ENCODE measurements at places on chromosomes 7 and 10.

DNA sequence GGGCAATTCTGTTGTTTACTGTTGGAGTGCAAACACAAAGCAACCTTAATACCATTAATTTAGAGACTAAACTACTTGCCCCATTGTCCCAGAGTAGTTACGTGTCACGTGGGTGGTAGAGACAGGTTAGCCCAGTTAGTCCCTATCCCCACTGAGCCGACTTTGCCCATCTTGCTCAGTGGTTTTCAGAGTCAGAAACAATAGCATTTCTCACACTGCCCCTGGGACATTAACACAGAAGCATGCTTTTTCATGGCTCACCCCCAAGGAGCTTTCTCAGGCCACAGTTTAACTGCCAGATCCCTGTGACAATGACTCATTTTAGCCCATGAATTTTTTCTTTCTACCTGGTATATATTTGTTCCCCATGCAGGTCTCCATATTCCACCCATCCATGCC is 271.0 kb downstream of the POU6F2 start:
- DNase-seq = no peak

DNA sequence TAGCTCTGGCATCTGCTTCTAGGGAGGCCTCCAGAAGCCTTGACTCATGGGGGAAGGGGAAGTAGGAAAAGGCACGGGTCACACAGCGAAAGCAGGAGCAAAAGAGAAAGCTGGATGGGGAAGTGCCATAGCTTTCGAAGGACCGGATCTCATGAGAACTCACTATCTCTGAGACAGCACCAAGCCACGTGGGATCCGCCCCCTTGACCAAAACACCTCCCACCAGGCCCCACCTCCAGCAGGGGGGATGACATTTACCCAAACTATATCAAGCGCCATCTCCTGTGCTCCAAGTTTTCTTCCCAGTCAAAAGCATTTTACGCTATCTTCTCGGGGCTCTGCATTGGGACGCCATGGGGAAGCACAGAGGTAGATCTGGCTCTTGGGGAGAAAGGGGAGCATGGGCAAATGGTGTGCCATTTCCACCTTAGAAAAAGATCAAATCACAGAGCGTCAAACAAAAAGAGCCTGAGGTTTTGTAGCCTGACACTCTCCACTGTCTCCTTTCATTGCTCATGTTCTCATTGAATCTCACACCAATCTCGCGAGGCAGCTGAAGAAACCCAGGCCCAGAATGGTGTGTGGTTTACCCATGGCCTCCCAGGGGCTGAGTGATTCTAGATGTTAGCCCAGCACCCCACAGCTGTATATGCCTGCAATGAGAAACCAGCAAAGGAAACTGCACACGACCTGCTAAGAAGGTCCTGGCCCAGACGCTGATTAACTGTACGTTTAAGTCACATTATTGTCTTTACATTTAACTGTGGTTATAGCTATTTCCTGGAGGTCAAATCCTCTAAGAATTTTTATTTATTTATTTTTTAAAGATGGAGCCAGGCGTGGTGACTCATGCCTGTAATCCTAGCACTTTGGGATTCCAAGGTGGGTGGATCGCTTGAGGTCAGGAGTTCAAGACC is 8.1 kb upstream of the OLAH start:
- DNase-seq = no peak

- no peak for DNase-seq
Measured at GRCh38 chr7:70797109-70797514, 334.8 kb upstream of the GALNT17 start.

GRCh38 chr7:131786204-131786603 is 229.8 kb upstream of the PODXL start:
- no peak for DNase-seq

GRCh38 chr7:33757050-33757449 is 148.3 kb upstream of the BMPER start:
- no peak for DNase-seq

- DNase-seq = no peak
Measured at GRCh38 chr10:62380016-62380415, 5.8 kb downstream of the ZNF365 start.

DNA sequence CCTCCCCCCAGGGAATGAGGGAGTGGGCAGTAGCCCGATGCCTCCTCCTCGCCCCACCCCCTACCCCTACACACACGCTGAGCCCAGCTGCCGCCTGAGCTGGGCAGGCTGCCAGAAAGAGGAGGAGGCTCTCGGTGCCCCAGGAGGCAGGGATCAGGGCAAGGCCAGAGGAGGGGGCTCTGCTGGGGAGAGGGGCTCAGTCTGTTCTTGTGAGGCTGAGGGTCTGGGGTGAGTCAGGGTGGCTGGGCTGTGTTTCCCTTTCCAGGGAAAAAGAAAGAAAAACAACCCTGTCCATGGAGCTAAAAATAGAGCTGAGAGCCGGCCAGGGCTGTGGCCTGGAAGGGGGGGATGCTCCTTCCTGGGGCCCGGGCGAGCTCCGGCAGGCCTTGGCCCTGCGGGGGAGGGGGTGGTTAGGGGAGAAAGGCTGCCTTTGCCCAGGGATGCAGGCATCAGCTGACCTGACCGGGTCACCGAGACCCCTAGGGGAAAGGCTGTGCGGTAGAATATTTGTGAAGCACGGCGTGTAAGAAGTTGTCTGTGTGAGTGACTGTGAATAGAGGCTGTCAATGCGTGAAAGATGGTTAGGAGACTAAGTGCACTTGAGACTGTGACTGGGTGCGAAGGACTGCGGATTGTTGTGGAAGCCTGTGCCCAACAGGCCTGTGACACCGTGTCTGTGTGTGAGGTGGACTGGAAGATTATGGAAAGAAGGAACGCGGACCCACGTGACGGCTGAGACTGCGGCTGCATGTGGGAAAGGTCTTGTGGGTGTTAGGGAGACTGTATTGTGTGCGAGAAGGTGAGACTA is 1.2 kb upstream of the LZTS2 start:
- peak; percentile 58 for DNase-seq

GRCh38 chr10:119483001-119483400 is 59.5 kb downstream of the RGS10 start:
- no peak for DNase-seq

GRCh38 chr7:148939128-148939755 is 55.2 kb upstream of the EZH2 start:
- DNase-seq = no peak

DNA sequence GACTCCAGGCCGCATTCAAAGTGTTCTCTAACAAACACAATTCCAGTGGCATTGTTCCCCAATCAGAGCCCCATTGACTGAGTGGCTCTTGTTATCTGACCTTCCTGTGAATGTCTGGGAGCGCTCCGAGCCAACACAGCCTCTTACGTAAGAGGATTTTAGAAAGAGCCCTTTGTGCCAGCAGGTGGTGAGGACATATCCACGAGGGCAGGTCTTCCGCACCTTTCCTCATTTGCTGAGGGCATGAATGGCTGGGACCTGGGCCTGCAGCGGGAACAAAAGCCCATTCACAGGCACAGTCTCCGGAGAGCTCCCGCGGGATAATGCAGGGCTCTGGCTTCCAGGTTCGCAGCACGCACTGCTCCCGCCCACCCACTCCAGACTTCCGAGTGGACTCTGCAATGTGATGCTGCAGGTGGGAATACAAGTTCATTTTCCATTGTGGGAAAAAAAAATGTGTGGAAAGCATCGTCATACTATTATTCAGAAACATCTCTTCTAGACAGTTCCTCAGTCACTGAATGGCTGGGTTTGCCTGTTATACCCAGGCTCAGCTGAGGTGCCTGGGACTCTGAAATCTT is 295.0 kb upstream of the IGFBP3 start:
- no peak for DNase-seq

DNA sequence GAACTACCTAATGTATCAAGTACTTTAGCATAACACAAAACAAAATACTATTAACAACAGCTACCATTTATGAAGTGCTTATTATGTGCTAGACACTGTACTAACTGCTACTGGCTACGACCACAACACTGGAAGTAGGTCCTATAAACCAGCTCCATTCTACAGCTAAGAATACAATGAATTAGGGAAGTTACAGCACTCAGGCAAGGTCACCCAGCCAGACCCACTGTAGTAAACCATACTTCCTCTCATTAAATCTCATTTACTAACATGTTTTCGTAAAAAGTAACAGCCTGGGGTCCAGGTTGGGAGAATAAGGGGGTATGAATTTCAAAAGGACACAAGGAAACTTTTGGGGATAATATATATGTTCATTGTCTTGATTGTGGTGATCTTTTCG is 25.4 kb downstream of the NAPEPLD start:
- no peak for DNase-seq

GRCh38 chr7:40213856-40214255 is 79.1 kb downstream of the SUGCT start:
- no peak for DNase-seq

DNA sequence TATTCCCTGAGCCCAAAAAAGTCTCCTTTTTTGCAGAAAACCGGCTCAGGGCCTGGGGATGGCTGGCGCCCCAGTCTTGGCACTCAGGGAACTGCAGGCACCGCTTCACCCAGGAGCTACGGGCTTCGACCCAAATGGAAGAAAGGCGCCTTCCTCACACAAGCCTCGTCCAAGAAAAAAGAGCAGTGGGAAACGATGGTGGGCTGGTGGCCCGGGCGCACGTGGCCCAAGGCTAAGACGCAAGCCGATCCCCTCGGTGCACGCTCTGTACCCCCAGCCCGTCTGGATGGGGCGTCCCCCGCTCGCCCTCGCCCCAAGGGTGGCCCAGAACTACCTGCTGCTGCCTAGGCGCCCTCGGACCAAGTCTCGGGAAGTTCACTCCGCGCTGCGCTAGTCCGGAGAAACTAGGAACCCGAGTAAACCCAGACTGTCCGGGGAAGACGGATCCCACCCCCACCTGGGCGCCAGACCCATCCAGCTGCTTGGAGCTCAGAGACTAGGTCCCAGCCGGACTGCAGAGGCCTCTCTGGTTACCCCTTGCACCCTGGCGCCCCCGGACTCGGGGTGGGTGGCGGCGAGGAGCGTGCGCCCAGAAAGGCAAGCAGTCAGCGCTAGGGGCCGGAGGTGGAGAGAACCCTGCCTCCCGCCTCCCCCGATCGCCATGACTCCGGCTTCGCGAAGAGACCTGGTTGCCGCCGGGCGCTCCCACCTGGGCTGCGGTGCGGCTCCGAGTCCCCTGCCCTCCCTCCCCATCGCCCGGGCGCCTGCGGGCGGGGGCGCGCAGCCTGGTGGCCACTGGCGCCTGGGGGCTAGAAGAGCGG is 76.4 kb downstream of the CALN1 start:
- no peak for DNase-seq

DNA sequence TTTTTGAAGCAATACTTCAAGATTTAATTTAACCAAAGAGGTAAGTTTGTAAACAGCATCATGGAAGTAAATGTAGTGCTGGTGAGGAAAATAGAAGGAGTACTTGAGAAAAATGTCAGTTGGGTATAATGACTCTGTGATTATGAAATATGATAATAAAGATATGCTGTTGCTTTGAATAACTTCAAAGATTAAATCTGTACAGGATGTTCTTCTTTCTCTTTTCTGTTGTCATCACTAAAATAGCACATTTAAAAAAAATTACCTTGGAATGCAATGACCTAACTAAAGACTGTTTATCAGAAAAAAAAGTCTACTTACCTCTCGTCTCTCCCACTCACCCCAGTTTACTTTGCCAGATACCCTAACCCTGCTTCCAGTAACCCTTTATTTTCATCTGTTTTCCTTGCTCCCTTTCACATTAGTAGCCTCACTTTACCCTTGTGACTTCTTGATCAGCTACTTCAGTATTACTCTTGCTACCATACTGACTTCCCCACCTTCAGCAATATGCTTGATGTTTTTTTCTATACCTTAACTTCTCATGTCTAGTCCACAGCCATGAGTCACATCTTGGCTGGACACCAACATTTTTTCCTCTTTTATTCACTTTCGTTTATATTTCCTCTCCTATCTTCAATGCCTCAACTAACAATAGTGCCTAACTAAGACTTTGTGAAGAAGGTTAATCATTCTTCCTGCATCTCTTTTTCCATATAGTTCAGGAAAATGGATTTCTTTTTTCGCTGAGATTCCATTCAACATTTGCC is 29.7 kb upstream of the TAS2R16 start:
- no peak for DNase-seq

DNA sequence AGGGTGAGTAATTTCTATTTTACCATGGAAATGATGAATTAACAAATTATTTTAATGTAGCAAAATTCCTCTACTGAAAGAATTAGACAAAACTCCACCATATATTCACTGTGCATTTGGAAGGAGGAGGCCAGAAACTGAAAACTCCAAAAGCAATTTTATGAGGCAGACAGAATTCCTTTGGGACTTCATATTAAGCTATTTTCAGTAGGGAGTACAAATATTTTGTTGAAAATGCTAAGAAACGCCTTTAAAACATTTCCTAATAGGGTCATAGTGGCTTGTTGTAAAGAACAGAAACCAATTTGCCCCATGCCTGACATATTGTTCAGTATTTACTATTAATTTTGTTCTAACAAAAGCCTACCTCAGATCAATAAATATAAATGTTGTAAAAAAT is 117.8 kb downstream of the TES start:
- no peak for DNase-seq

GRCh38 chr7:157612009-157612663 is 275.3 kb downstream of the DNAJB6 start:
- no peak for DNase-seq

- DNase-seq = no peak
Measured at GRCh38 chr10:118901906-118902305, 127.6 kb upstream of the NANOS1 start.

- no peak for DNase-seq
Measured at GRCh38 chr7:79401254-79401653, 52.2 kb downstream of the MAGI2 start.

- DNase-seq = peak; percentile 89
Measured at GRCh38 chr10:131981429-131982184, at the start of gene BNIP3. Gene BNIP3, minus strand, starts transcription at chr10:131981923. Its CDS starts 117 bp downstream, at chr10:131981806.

- no peak for DNase-seq
Measured at GRCh38 chr10:27723436-27723835, 22.2 kb downstream of the MKX start.

DNA sequence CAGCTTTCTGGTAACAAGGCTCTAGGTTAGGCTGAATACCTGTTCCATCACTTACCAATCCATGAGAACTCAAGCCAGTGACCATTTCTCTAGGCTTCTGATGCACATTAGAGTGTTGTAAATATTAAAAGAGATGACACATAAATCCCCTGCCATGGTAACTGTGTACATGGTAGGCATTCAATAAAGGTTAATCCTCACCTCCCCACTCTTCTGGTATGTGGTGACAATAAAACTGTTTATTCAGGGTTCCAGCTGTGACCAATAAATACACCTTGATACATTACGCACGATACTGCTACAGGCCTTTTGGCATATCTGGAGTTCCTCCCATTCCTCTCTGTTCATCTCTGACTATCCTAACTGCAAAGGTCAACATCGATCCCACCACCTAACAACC is 171.9 kb downstream of the SRPK2 start:
- DNase-seq = no peak

DNA sequence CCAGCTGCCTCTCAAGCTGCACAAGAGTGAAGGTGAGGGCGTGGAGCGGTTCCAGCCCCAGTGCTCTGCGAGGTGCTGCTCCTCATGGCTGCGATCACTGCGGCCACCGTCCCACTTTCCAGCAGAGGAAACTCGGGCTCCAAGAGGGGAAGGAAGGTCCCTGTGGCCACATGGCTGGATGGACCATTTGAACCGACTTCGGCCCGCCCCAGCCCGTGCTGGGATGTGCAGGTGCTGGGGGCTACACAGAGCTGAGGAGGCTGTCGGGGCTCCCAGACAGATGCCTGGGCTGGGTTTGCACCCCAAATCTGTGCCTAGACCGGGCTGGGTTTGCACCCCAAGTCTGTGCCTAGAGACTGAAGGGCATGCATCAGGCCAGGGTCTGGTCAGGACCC is 186.6 kb downstream of the DNAJB6 start:
- DNase-seq = no peak

Data from T follicular helper cell (primary cell).